Psoas muscle (tissue), 8 donors: ENCODE measurements at places on chromosomes 1 and 21.

GRCh38 chr1:183243161-183244050 lies 57.3 kb downstream of the LAMC2 start:
- H3K36me3 ChIP-seq: no peaks in the 10 kb centered on the region
- peak overlapping the region; percentile 46 for H3K27ac ChIP-seq
- no peaks in the 10 kb centered on the region for H3K4me1 ChIP-seq

DNA sequence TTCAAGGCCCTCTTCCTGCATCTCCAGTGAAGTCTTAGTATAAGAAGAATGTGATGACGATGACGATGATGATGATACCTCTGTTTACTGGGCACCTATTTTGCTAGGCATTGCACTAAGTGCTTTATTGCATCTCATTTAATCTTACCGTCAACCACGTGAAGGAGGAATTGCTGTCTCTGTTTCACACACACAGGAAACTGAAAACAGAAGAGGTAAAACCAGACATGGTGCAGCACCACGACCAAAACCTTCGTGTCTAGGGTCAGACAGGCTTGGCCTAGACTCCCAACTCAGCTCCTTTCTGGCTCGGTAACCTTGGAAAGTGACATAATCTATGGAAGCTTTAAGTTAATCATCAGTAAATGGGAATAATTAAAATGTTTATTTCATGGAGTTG lies 20.7 kb upstream of the KCNA2 start:
- H3K36me3 ChIP-seq: no peaks in the 10 kb centered on the region
- H3K4me3 ChIP-seq: no peak overlapping the region
- no peaks in the 10 kb centered on the region for H3K27me3 ChIP-seq
- H3K4me1 ChIP-seq: no peaks in the 10 kb centered on the region
- DNase-seq: no peak
- H3K27ac ChIP-seq: no peak overlapping the region

DNA sequence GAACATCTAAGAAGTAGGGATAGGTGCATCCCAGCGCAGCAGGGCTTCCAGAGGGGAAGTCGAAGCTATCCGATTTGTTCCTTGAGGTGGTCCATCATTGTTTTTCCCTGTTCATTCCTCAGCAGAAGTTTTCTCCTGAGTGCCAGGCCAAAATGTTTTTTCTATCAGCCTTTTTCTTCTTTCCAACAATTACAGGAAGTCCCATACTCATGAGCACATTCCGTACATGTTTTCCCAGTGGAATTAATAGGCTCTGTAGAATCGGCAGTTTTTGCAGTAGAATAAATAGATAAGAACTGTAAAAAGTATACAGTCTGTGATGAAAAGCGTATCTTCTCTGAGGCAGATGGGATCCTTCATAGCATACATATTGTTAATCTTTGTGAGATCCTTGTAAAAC lies 24.8 kb downstream of the CD101 start:
- H3K36me3 ChIP-seq: no peaks in the 10 kb centered on the region
- H3K4me3 ChIP-seq: no peak overlapping the region
- no peak overlapping the region for H3K27ac ChIP-seq
- H3K27me3 ChIP-seq: no peaks in the 10 kb centered on the region
- H3K4me1 ChIP-seq: no peaks in the 10 kb centered on the region

GRCh38 chr1:15435239-15436077 lies 2.8 kb upstream of the CTRC start:
- no peaks in the 10 kb centered on the region for H3K4me1 ChIP-seq
- H3K27me3 ChIP-seq: no peaks in the 10 kb centered on the region
- no peaks in the 10 kb centered on the region for H3K36me3 ChIP-seq
- H3K27ac ChIP-seq: no peak overlapping the region

GRCh38 chr1:174839211-174839610 lies 160.5 kb upstream of the CACYBP start:
- H3K4me1 ChIP-seq: no peaks in the 10 kb centered on the region
- H3K4me3 ChIP-seq: no peak overlapping the region
- no peaks in the 10 kb centered on the region for H3K27me3 ChIP-seq
- no peak overlapping the region for H3K27ac ChIP-seq
- DNase-seq: no peak
- H3K36me3 ChIP-seq: no peaks in the 10 kb centered on the region

- DNase-seq: no peak
- H3K4me3 ChIP-seq: no peak overlapping the region
- H3K4me1 ChIP-seq: no peaks in the 10 kb centered on the region
- no peaks in the 10 kb centered on the region for H3K27me3 ChIP-seq
These were observed 62.3 kb upstream of the KCNA3 start for GRCh38 chr1:110736900-110737605.

DNA sequence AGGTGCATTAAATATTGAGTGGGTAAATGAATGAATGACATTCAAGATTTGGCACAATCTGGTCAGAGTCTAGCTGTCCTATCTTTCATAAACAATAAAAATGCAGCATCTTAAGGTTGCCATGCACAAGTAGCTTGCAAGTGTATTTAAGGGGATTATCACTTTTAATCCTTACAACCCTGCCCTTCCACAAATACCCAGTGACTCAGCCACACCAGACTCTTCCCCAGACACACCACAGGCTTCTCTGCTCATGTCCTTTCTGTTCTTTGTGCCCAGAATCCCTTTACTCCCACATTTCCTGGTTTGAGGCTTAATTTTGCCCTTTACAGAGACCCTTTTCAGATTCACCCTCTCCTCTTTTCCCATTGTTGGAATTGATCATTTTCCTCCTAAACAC lies 59.8 kb downstream of the KIRREL1 start:
- H3K36me3 ChIP-seq: no peaks in the 10 kb centered on the region
- H3K4me1 ChIP-seq: no peaks in the 10 kb centered on the region

DNA sequence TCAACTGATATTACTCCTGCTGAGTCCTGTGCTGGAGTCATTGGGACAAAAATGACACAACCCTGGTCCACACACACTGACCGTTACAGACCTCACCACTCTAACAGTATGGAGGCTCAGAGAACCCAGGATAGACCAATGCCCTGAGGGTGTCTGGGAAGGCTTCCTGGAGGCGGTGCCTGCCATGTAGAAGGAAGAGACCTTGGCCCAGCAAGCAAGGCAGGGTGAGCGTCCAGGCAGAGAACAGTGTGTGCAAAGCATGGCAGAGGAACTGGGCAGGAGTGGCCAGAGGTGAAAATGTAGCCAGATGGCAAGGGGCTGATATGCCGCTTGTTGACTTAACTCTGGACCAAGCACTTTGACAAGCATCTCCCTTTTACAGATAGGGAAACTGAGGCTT lies 85.5 kb downstream of the VWA5B1 start:
- H3K27me3 ChIP-seq: peaks cover 3% of the 10 kb centered on the region
- H3K36me3 ChIP-seq: no peaks in the 10 kb centered on the region
- H3K4me1 ChIP-seq: no peaks in the 10 kb centered on the region
- no peak overlapping the region for H3K27ac ChIP-seq
- DNase-seq: no peak
